Activated CD4-positive, alpha-beta T cell treated with anti-CD3 and anti-CD28 coated beads, Interleukin-2, amount 10 ng/mL, durations not matched to agents 7 days and 5 days (primary cell): ENCODE measurements at places on chromosomes 16 and 17. TPM values are rescaled to one million over a fixed set of nuclear protein-coding genes. Genes with fewer than 3 reads are reported as not detected.

GRCh38 chr17:34653511-34653910 lies 74.1 kb downstream of the TMEM132E start:
- H3K4me3 ChIP-seq: no peak overlapping the region
- H3K27me3 ChIP-seq: peaks cover 8% of the 10 kb centered on the region
- no peak overlapping the region for H3K27ac ChIP-seq
- no peaks in the 10 kb centered on the region for H3K4me1 ChIP-seq

DNA sequence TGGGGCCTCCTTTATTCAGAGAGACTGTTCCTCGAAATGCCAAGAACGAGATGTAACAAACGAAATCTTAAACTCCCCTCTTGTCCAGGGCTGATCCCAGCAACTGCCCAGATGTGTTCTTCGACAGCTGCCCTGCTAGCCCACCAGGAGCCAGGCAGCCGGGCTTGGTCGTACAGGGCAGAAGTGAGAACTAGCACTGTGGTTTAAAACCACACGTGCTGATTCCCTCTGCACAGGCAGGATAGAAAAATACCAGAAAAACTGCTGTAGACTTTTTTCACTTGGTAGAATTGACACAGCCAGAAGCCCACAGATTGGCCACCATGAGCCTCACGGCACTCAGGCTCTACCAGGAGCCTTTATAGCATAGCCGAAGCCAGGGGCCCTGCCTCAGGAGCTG lies 33.1 kb downstream of the PLD6 start:
- H3K4me3 ChIP-seq: no peak overlapping the region
- no peak for DNase-seq
- H3K4me1 ChIP-seq: peaks cover 85% of the 10 kb centered on the region
- peak overlapping the region; percentile 91 for H3K27ac ChIP-seq

DNA sequence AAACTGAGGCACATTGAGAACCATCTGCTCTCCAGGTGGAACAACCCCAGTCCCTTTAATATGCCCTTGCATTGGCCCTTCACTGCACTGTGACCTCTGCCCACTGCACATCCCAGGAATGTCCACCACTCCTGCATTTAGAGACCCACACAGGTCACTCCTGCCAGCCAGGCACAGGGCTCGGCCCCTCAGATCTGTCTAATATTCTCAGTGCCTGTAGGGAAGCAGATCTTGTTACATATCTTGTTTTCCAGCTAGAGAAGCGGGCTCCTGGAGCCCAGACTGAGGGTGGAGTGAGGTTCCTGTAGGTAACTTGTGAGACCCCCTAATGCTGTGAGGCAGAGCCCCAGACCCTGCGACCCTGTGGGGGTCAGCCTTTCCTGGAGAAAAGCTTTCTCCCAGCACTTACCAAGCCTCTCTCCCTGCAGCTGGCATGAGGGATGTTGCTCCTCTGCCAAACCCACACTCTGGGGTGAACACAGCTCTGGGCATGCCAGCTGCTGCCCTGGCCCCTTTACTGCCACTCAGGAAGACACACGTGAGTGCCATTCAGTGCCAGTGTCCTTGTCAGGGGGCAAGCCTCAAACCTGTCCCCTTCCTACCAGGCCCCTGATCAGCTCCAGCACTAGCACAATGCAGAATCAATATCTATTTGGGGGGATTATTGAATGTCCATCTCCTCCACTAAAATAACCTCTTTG lies 40.3 kb upstream of the CRHR1 start:
- DNase-seq: no peak
- no peak overlapping the region for H3K27ac ChIP-seq
- H3K4me1 ChIP-seq: no peaks in the 10 kb centered on the region

GRCh38 chr17:17114592-17115225 lies 72.5 kb downstream of the MPRIP start:
- no peak overlapping the region for H3K4me3 ChIP-seq
- peak overlapping the region; percentile 9 for H3K27ac ChIP-seq
- H3K27me3 ChIP-seq: no peaks in the 10 kb centered on the region
- peaks cover 68% of the 10 kb centered on the region for H3K4me1 ChIP-seq
- no peak for DNase-seq

GRCh38 chr17:43591779-43592562 lies 45.8 kb upstream of the ETV4 start:
- no peaks in the 10 kb centered on the region for H3K27me3 ChIP-seq
- H3K36me3 ChIP-seq: no peaks in the 10 kb centered on the region
- H3K4me1 ChIP-seq: no peaks in the 10 kb centered on the region
- H3K27ac ChIP-seq: no peak overlapping the region
- DNase-seq: no peak

DNA sequence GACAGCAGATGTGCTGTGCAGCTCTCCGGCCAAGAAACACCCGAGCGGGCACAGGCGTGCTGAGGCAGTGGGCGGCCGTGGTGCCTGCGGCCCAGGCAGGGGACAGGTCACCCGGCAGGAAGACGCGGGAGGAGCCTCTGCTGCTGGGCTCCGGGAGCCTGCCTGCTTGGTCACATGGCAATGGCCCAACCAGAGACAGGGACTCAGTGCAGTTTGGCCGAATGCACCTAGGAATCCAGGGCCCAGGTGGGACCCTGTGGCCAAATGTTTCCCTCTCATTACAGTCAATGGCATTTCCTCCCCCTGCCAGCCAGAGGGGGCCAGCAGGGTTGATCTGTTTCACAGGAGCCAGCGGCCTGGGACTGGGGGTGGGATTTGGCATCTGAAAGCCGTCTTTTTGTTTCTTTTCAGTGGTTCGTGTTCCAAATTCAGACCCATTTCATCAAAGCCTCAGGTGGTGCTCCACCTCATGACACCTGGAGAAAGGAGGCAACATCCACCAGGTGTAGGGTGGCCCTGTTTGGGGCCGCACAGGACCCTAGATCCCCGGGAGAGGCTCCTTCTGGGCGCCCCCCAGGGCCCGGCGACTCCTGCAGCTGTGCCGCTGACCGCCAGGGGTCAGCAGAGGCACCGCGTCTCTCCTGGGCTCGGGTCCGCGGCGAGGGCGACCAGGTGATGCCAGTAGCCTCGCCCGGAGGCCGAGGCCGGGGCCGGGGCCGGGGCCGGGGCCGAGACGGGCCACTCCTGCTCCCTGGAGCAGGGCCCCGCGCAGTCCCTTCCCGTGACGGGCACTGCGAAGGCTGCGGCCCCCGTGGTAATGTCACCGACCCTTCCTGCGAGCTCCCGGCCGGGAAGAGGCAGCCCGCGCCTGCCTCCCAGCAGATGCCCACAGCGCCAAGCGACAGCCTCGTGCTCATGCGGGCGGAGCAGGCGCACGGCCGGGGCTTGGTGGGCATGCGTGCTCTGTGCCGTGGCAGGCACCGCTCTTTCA lies 118.5 kb downstream of the C16orf78 start:
- DNase-seq: peak; percentile 42
- no peak overlapping the region for H3K27ac ChIP-seq
- H3K36me3 ChIP-seq: no peaks in the 10 kb centered on the region
- no peaks in the 10 kb centered on the region for H3K27me3 ChIP-seq

DNA sequence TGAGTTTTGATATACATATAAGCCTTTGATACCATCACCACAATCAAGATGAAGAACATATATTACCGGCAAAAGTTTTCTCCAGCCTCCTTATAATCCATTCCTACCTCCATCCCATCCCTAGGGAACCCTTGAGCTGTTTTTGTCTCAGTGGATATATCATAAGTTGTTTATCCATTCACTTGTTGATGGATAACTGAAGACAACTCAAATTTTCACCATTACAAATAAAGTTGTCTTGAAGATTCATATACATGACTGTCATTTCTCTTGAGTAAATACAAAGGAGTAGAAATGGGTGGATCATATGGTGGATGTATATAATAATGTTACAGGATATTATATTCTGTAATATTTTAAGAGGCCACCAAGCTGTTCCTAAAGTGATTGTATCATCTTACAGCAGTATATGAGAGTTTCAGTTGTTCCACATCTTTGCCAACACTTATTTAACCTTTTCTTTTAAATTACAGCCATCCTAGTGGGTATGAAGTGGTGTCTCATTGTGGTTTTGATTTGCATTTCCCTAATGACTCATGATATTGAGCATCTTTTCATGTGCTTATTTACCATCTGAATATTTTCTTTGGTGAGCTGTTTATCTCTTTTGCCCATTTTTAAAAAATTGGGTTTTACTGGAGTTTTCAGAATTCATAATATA lies 17.4 kb downstream of the NF1 start:
- peaks cover 4% of the 10 kb centered on the region for H3K4me1 ChIP-seq
- no peak overlapping the region for H3K27ac ChIP-seq
- no peaks in the 10 kb centered on the region for H3K27me3 ChIP-seq

DNA sequence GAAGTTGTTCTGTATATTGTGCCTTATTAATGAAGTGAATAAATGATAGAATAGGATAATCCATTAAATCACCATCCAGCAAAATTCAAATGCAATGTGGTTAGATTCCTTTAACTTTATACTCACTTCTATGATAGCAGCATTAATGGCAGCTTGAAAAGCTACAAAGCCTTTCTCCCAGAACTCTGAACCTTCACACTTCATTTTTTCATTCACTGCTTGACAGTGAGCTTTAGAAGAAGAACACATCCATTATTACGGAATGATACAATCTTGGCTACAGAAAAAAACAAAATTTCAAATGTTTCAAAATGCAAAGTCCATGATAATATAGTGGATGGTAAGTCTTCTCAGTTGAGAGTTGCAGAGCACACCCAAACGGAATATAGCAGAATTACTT lies 16.4 kb downstream of the ABCA9 start:
- peaks cover 6% of the 10 kb centered on the region for H3K27me3 ChIP-seq
- DNase-seq: no peak
- H3K36me3 ChIP-seq: no peaks in the 10 kb centered on the region

GRCh38 chr16:75787440-75787839 lies 61.1 kb upstream of the CPHXL start:
- DNase-seq: no peak
- H3K36me3 ChIP-seq: no peaks in the 10 kb centered on the region
- peaks cover 24% of the 10 kb centered on the region for H3K27me3 ChIP-seq

GRCh38 chr16:83882163-83882885 lies 16.6 kb upstream of the MLYCD start:
- peaks cover 2% of the 10 kb centered on the region for H3K27me3 ChIP-seq
- no peak overlapping the region for H3K27ac ChIP-seq
- no peaks in the 10 kb centered on the region for H3K36me3 ChIP-seq
- H3K4me1 ChIP-seq: no peaks in the 10 kb centered on the region
- DNase-seq: no peak

GRCh38 chr16:57239107-57239506 lies 6.0 kb upstream of the ARL2BP start:
- peaks cover 41% of the 10 kb centered on the region for H3K36me3 ChIP-seq
- H3K27me3 ChIP-seq: no peaks in the 10 kb centered on the region
- H3K4me1 ChIP-seq: peaks cover 8% of the 10 kb centered on the region
- no peak overlapping the region for H3K27ac ChIP-seq
- DNase-seq: no peak

- no peaks in the 10 kb centered on the region for H3K36me3 ChIP-seq
- peaks cover 12% of the 10 kb centered on the region for H3K4me1 ChIP-seq
- H3K27ac ChIP-seq: no peak overlapping the region
- no peak for DNase-seq
- H3K4me3 ChIP-seq: no peak overlapping the region
Measured at GRCh38 chr17:46776298-46777005, 42.0 kb downstream of the WNT3 start.

DNA sequence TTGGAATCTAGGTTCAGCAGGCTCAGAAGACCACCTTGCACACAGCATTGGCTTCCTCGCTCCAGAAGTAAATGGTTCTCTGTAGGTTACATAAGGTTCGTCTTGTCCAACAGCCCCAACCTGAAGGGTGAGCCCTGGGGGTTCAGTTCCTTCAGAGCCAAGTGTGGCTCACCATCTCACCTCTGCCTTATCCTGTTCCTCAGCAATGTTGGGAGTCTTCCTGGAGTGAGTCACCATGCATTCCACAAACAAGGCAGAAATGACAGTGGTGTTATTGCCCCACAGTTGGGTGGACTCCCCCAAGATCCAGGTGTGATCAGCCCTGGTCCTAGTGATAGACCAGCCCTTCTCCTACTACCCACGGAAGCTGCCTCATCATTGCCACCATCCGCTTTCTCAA lies 26.8 kb upstream of the SMPD3 start:
- no peak overlapping the region for H3K27ac ChIP-seq
- peaks cover 21% of the 10 kb centered on the region for H3K4me1 ChIP-seq
- H3K36me3 ChIP-seq: peaks cover 2% of the 10 kb centered on the region

- H3K4me3 ChIP-seq: no peak overlapping the region
- H3K4me1 ChIP-seq: peaks cover 26% of the 10 kb centered on the region
- peaks cover 15% of the 10 kb centered on the region for H3K36me3 ChIP-seq
- DNase-seq: no peak
- H3K27me3 ChIP-seq: peaks cover 17% of the 10 kb centered on the region
Measured at GRCh38 chr17:32441886-32442285, 2.4 kb upstream of the PSMD11 start.

- no peaks in the 10 kb centered on the region for H3K27me3 ChIP-seq
- peak overlapping the region; percentile 88 for H3K4me3 ChIP-seq
- peak overlapping the region; percentile 97 for H3K27ac ChIP-seq
- H3K36me3 ChIP-seq: peaks cover 17% of the 10 kb centered on the region
Measured at GRCh38 chr17:17235212-17236174, 1.5 kb downstream of the FLCN start.

Gene SULT1A1
- total RNA-seq: 11.3 TPM

Gene RAB34
- 11.8 TPM for total RNA-seq

Gene ZFPM1
- total RNA-seq: 12.7 TPM

Gene AFMID
- 16.8 TPM for total RNA-seq

Gene ACSM2A
- total RNA-seq: not detected

Gene KRTAP9-4
- not detected for total RNA-seq

Gene NOG
- 0.37 TPM for total RNA-seq
